Motor neuron (in vitro differentiated cells): ENCODE measurements at places on chromosomes 6 and 20. TPM values are rescaled to one million over a fixed set of nuclear protein-coding genes. Genes with fewer than 3 reads are reported as not detected.

- ATAC-seq = no peak
Measured at GRCh38 chr6:160442151-160442550, 94.0 kb downstream of the SLC22A3 start.

The TMC2 gene
- total RNA-seq = 0.05 and 0.19 TPM in 2 replicates

The ALDH5A1 gene
- 14.6 and 15.2 TPM in 2 replicates for total RNA-seq

DNA sequence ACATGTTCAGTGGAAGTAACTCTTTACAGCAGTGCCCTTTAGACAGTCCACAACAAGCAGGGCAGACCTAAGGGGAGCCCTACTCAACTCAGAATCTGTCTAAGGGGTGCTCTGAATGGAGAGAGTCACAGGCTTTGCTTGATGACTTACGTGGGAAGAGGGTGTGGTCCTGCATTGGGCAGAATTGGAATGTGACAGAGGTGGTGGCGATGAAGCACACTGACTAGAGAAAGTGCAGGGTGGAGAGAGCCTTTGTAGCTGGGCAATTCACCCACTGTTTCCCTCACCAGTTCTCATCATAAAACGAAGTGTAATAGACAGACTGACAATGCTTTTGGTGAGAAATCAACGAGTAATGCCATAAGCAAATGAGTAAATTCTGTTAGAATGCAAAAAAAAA, 11.2 kb downstream of the TP53INP2 start:
- ATAC-seq = no peak

DNA sequence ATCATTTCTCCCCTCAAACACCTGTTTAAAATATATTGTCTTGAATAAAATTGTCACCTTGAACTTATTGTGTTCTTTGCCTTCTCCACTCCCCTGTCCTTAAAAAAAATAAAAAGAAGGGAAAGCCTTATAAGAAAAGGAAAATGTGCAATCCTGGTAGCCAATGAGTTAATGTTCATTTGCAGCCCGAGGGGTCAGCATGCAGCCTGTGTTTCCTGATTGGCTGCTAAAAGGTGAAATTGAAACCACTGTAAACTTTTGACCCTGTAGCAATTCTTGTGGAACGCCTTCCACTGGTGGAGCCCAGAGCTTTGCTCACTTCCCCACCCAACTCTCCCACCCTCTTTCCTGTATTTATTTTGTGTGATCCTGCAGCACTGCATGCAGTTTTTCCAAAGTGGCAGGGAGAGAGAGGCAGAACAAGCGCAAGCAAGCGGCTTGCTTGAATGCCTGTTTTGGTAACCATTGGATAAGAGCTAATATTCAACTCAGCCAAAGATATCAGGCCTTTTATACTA, 74.9 kb downstream of the NCOA3 start:
- ATAC-seq = peak; percentile 85

- ATAC-seq = no peak
Measured at GRCh38 chr20:991850-992249, 10.3 kb downstream of the RSPO4 start.

- ATAC-seq = peak; percentile 93
Measured at GRCh38 chr6:43635387-43636307, at the start of gene MAD2L1BP. Gene MAD2L1BP, plus strand, starts transcription at chr6:43635840. Its CDS starts 36 bp downstream, at chr6:43635876.
